ENCODE measurements at places on chromosomes 16 and 17. TPM values are rescaled to one million over a fixed set of nuclear protein-coding genes. Genes with fewer than 3 reads are reported as not detected.

DNA sequence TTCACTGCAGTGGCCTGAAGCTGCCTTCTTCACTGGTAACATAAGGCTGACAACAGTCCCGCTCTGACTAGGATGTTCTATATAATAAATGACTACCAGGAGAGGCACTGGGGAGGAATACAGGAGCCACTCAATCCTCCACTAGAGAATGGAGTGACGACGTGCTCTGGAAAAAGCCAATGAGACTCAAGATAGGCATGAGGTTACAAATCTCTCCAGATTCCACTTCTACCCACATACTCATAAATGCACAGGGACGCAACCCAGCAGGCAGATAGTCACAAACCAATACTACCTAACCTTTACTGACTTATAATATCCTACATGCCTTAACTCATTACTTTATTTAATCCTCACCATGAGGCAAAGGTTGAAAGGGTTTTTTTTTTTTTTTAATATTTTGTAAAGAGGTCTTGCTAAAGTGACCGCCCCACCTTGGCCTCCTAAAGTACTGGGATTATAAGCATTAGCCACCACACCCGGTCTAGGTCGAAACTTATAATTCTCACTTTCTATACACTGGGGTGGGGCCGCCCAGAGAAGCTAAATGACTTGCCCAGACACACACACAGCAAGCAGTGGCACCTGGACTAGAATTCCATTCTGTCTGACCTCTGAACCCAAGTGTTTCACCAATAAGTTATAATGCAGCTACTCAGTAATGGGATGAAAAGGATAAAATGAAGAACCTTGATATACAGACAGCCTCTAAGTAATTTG, 33.7 kb downstream of the TOM1L2 start:
- H3K4me3 ChIP-seq: no peak overlapping the region
- peak overlapping the region; percentile 3 for H3K27ac ChIP-seq
- no peak for DNase-seq
- no peaks in the 10 kb centered on the region for H3K36me3 ChIP-seq

Gene TNFRSF13B
- not detected for total RNA-seq

DNA sequence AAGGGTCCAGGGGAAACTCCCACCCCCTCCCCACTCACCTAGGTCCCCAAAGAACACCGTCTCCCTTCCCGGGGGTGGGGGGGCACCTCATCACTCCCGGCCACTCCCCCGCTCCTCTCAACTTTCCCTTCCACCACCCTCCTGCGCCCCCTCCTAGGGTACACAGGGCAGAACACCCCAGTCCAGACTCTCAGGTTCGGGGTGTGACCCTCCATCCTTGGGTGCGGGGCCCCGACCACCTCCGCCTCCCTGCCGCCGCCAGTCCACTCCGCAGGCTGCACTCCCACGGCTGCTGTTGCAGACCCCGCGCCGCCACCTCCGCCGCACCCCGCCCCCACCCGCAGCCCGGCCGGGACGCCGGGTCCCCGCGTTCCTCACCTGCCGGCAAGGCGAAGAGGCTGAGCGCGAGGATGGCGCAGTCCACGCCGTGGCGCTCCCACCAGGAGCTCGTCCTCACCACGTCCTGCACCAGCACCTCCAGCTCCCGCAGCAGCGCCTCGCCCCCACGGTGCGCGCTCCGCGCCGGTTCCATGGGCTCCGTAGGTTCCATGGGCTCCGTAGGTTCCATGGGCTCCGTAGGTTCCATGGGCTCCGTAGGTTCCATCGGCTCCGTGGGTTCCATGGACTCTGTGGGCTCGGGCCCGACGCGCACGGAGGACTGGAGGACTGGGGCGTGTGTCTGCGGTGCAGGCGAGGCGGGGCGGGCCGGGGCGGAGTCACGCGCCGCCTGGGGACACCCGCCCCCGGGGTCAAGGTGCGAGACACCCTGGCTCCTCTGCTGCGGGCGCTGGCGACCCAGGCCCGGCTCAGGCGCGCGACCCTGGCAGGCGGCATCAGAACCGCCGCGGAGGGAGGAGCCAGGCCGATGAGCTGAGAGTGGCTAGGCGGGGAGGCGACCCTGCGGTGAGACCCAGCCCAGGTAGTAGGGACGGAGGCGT, at the start of gene FADS6:
Gene FADS6, minus strand, starts transcription at position 660 of the 938 bp plus-strand sequence. Its CDS starts 38 bp downstream, at position 622.
- no peak within 1 kb of the TSS for H3K27ac ChIP-seq
- peaks cover 1% of the 10 kb centered on the region for H3K4me1 ChIP-seq
- H3K4me3 ChIP-seq: no peak within 1 kb of the TSS
- H3K36me3 ChIP-seq: no peaks in the 10 kb centered on the region
- H3K27me3 ChIP-seq: peaks cover 59% of the 10 kb centered on the region
- no peak for DNase-seq

GRCh38 chr16:23528644-23529310, 18.5 kb upstream of the GGA2 start:
- H3K27ac ChIP-seq: no peak overlapping the region
- no peaks in the 10 kb centered on the region for H3K4me1 ChIP-seq
- H3K36me3 ChIP-seq: peaks cover 18% of the 10 kb centered on the region

- H3K27me3 ChIP-seq: no peaks in the 10 kb centered on the region
- DNase-seq: no peak
- H3K4me3 ChIP-seq: no peak within 1 kb of the TSS
- H3K27ac ChIP-seq: no peak within 1 kb of the TSS
- H3K4me1 ChIP-seq: no peaks in the 10 kb centered on the region
These were observed at the start of gene SLC4A1 for GRCh38 chr17:44267818-44268490. TSS of gene SLC4A1 (minus strand) at chr17:44268135. CDS start at chr17:44262866, 5,269 bp downstream.

Gene KRTAP2-3
- total RNA-seq: not detected

Gene DNAAF8
- not detected for total RNA-seq

Gene ADAD2
- total RNA-seq: not detected

Gene CCL22
- total RNA-seq: not detected

Gene IRF8
- 8.4 TPM for total RNA-seq

Measured in activated CD8-positive, alpha-beta memory T cell treated with anti-CD3 and anti-CD28 coated beads, Interleukin-2, amount 10 ng/mL, durations not matched to agents 7 days and 5 days (primary cell).